ENCODE measurements at places on chromosomes 7 and 10.
A peak's percentile ranks its signal among the peaks of the same experiment; 100 is the strongest.

DNA sequence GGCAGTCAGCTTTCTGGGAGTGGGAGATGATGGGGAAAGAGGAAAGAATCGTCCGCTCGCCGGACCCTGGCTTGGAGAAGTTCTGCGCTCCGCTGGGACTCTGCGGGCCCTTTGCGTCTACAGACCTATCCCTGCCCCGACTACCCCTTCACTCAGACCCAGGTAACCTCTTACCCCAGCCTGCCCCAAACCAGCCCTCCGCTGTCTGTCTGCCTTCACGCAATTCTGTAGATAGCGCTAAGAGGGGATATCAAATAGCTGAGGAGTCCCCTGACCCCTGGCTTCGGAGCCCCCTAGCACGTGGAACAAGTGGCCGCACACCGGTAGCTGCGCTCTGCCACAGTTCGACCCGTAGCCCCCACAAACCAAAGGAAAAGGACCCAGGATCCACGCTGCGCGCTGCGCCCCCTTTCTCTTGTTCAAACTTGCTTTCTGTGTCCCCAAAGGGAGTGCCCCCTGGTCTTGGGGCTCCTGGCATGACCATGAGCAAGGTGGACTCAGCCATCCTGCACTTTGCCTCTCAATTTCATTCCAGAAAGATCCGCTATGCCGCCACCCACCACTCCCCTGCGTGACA is 7.0 kb downstream of the HOXA4 start:
- DNase-seq, result no peak

DNA sequence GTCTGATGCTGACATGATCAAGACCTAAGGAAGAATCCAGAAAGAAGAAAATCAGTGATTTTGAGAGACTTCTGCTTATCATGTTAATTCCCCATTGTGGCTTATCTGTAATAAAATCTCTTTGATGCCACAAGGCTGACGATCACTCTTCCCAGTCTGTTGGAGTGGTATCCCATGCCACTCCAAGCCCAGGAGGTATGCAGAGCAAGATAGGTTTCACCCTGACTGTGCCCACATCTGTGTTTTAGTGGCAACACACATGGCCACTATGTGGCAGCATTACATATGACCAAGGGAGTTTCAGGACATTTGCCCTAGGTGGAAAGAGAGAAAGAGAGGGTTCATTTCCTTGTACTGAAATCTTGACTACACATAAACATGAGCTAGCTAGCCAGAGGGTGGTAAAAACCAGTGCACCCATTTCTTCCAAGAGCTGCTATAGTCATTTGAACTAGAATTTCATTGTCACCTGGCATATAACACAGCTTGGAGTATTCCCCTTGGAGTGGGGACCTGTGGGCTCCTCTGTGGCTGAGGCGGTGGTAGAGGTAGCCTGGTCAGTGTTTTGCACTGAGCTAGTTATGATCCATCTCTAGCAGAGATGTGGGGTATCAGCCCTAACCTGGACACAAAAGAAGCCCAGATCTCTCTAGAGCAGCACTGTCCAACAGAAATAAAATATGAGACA is 20.8 kb downstream of the LAMB4 start:
- DNase-seq, result peak; percentile 65

DNA sequence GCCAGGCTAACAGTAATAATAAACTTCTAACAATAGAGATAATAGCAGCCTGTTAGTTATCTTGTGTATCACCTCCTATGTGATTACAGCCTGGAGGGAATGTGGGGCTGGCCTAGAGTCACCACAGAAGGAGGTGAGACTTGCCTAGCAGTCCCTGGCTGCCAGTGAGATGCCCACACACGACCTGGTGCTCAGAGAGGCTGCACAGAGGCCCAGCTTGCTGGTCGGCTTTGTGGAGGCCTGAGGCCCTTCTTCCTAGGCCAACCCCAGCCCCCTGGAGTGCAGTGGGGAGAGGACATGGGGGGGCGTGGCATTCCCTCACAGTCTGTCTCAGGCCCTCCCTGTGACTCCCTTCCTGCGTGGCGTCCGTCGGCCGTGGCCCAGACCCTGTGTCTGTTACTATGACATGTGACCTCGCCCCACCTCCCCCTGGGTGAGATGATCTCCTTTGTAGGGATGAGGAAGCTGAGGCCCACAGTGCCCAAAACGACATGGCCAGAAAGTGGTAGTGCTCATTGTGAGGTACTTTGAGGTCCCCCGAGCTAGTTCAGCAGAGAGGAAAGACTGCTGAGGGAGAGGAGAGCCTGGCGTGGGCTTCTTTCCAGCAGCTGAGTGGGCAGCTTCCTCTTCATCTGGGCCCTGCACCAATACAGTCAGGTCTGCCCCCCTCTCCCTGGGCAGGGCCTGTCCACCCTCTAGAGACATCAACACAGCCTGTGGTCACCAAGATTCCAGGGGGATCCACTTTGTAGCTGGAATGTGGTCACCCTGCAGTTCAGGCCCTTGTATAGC is 29.7 kb downstream of the UNC5B start:
- no peak for DNase-seq

DNA sequence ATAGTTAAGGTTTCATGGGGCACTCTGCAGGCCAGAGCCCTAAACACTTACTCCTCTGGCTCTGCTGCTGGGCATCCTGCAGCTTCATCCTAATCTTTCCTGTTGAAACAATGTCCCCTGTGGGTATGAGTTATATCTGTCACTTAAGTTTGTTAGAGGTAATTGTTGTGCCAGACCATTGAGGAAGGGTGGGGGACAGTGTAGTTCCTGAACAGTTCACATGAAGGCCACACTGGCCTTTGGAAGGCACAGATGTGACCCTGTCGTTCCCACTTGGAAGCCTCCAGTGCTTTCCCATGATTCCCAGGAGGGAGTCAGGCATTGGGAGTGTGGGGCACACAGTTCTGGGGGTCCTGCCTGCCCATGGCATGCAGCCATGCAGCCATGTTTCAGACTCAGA is 65.3 kb downstream of the WDFY4 start:
- DNase-seq, result no peak

DNA sequence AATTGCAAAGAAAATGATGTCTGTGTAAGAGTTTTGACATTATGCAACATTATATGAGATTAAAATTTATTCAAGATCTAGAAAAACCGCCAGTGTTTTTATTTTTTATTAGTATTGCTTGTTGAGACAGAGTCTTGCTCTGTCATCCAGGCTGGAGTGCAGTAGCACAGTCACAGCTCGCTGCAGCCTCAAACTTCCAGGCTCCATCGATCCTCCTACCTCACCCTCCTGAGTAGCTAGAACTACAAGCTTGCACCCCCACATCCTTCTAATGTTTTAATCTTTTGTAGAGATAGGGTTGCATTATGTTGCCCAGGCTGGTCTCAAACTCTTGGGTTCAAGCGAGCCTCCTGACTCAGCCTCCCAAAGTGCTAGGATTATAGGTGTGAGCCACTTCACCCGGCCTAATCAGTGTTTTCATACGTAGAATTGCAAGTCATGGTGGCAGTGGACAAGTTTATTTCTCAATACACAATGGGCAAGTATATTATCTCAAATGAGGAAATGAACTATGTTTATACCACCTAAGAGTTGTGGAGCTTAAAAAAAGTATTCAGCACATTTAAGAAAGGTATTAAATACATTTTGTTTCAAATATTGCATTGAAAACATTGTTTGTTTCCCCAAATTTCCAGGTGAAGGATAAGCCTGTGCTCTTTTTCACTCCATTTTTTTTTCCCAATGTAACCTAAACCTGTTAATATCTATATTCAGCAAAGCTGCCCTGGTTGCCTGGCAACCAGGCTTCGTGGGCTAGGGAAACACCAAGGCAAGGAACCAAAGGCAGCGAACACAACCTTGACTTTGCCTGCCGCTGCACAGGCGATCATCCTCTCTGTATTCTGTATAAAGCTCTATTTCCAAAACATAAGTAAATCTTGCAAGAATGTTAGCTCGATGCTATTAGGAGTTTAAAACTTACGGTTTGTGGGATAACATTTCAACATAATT is 163.9 kb downstream of the CACNB2 start:
- peak; percentile 55 for DNase-seq

GRCh38 chr7:143492043-143492471 is 14.4 kb downstream of the TAS2R41 start:
- DNase-seq, result peak; percentile 28

DNA sequence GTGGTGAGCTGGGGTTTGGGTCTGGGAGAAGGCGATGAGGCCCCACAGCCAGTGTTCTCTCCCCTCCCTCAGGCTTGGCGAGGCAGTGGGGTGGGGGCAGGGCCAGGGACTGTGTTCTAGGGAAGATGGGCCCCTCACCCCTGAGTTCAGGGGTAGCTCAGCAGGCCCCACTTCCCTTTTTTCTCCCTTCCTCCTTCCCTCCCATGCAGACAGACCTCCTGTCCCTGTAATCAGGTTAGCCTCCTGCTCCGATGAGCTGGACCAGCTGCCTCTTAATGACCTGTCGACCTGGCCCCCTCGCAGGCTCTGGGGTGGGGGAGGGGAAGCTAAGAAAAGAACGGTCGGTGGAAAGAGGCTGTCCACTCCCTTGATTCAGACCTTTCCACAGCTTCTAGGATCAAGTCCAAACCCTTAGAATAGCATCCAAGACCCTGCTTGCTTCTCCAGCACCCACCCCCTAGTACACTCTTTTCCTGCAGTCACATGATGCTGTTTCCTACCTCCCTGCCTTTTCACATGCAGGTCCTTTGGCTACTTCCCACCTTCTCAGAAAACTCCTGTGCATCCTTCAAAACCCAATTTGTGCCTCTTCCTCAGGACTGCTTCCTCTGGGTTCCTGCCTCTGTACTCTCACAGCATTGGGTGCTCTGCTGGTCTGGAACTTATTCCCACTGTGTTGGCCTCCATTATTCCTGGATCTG is 64.1 kb downstream of the ZMIZ1 start:
- DNase-seq, result peak; percentile 57

- no peak for DNase-seq
These were observed 1080.6 kb upstream of the LRRN3 start for GRCh38 chr7:110010359-110010758.

- no peak for DNase-seq
These were observed 150.3 kb upstream of the HABP2 start for GRCh38 chr10:113402602-113403001.

GRCh38 chr10:31099094-31099493 is 67.4 kb upstream of the ZNF438 start:
- no peak for DNase-seq

GRCh38 chr7:116938678-116939077 is 14.6 kb upstream of the ST7 start:
- DNase-seq, result no peak

DNA sequence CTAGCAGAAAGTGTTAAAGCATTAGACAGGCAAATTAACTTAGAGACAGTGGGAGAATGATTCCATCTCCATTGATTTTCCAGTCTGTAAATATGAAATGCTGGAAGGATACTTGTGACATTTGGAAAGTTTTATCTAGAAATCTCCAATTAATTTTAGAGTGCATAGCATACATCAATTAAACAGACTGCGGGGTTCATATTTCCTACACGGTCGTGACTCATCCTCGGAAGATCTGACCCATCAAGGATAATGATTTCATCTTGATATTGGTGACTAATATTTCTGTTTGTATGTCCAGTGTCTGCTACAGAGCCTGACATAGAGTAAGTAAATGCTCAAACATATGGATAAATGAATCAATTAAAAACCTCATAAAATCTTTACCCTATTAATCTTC is 474.9 kb downstream of the KCNMA1 start:
- no peak for DNase-seq

- no peak for DNase-seq
These were observed 46.8 kb upstream of the PDLIM1 start for GRCh38 chr10:95337423-95338160.

DNA sequence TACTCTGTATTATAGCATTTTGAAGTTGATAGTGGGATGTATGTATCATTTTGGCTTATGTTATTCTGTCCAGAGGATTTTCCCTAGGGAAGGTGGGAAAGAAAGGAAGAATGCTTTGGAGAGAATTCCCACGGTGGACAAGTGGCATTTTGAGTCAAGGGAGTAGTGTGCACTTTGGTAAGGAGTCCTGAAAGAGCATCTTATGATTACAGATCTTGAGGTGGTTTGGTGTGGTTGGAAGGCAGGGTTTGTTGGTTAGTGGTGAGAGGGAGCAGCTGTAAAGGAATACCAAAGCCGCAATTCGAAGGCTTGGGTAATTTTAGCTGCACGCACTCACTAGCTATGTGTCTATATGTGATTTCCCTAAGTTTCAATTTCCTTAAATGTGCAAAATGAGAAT is 16.1 kb downstream of the CCSER2 start:
- no peak for DNase-seq

GRCh38 chr7:35035511-35035961 is 1.7 kb downstream of the DPY19L1 start:
- DNase-seq, result peak; percentile 39

DNA sequence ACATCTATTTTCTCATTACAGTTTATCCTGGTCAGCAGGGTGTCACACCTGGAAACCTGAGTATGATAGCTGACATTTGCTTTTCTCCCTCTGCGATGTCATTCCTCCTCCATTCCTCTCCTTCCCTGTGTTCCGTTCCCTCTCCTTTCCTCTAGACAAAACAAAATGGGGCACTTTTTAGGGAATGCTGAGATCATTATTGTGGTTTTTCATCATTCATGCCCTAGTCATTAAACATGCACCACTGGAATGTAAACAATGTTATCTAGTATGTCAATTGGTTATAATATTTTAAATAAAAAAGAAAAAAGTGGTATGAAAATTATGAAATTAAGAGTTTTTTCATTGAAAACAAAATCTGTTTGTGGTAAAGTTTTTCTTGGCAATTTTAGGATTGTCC is 132.6 kb downstream of the MAPK8 start:
- no peak for DNase-seq

- DNase-seq, result peak; percentile 8
These were observed 547.8 kb upstream of the IGFBP3 start for GRCh38 chr7:46468753-46469356.

GRCh38 chr7:93856323-93856722 is 34.2 kb downstream of the TFPI2 start:
- no peak for DNase-seq

- DNase-seq, result no peak
These were observed 259.4 kb downstream of the STK31 start for GRCh38 chr7:23969443-23969842.

GRCh38 chr10:66329147-66329546 is 596.7 kb upstream of the LRRTM3 start:
- DNase-seq, result no peak

- DNase-seq, result peak; percentile 21
These were observed 6.6 kb upstream of the PITRM1 start for GRCh38 chr10:3179174-3179573.

GRCh38 chr10:13450069-13450468 is 78.7 kb downstream of the BEND7 start:
- no peak for DNase-seq

DNA sequence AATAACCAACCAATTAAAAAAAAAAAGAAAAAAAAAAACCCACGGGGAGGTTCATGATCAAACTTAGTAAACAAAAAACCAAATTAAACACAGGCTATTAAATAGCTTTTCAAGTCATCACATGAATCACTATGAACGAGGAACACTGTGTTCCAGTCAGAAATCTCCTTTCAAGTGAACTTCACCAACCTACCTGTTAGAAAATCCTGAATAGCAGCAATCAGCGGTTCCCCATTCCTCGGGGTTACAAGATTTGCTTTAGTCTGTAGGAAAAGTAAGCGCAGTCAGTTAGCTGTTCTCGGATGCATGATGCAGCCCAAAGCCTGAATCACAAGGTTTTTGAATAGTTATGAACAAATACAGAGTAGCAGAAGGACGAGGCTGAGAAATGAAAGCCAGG is 19.0 kb downstream of the POLR3A start:
- DNase-seq, result no peak
